GM18507 (cell line): ENCODE measurements at places on chromosomes 4 and X.

GRCh38 chr4:69058410-69059059, 37.7 kb upstream of the UGT2B7 start:
- DNase-seq = no peak

DNA sequence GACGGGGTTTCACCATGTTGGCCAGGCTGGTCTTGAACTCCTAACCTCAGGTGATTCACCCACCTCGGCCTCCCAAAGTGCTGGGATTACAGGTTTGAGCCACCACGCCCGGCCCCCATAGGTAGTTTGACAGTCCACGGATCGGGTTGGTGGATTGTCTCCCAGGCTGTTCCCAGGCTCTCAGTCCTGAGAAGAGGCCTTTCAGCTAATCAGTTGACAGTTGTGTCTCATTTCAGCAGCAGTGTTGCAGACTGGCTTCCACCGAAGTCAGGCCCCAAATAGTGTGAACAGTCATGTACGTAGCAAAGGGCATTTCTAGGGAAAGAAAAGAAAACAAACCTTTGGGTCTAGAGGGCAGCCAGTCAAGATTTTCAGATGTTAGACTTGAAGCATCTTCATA, 102.4 kb upstream of the TLR3 start:
- no peak for DNase-seq

- no peak for DNase-seq
These were observed 82.5 kb downstream of the TBC1D9 start for GRCh38 chr4:140673729-140674128.

GRCh38 chr4:17667653-17668201, 53.3 kb downstream of the MED28 start:
- no peak for DNase-seq

DNA sequence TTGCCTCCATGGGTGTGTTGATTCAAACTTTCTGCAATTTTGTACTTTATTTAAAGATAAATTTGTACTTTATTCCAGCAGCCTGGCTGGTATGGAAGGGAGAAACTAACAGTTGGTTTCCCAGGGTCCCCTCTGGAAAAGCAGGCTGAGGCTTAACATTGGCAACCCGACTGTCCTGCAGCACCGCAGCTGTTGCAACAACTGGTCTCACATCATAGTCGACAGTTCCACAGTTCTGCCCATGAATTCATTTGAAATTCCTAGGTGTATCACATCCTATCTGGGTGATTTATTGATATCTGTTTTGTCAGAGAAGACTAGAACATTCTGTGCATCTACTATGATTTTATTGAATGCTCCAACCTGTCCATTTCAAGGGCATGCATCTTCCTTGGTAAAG, 98.8 kb upstream of the GATB start:
- no peak for DNase-seq

- no peak for DNase-seq
These were observed 120.3 kb upstream of the DKK2 start for GRCh38 chr4:107156443-107156842.

DNA sequence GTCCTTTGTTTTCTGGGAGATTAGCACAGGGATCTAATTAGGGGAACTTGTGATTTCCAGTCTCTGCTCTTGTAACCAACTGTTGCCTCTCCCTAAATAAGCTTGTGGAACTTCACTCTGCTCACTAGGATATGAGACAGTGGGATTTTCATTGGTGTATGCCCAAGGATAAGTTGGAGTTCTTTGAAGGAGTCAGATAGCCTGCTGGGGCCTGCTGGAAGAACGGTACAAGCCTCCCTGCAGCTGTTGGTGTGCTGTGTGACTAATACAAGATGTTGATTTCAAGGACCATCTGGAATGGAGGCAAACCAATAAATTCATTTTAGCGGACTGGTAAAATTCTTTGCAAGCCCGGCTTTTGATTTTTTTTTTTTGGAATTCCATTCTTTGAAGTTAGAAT, 167.0 kb downstream of the AASDH start:
- no peak for DNase-seq

DNA sequence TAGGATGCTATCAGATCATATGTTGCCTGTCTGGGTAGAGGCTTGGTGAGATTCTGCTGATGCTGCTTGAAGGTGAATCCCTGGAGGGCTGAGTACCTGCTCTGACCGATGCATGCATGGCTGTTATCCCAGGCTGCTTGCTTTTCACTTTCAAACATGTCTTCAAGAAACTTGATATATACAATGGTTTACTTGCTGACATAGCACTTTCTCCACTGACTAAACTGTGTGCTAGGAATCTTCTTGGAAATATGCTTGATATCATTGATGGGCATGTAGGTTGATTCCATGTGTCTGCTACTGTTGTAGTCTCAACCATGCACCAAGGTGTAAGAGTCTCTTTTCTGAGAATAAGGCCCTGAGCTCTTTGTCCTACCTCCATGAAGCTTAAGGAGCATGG, 79.6 kb upstream of the WDR1 start:
- no peak for DNase-seq

- DNase-seq = no peak
These were observed 225.1 kb upstream of the GPC4 start for GRCh38 chrX:133640161-133641015.

GRCh38 chr4:37964734-37965457, 4.7 kb downstream of the PTTG2 start:
- DNase-seq = no peak

- no peak for DNase-seq
These were observed 22.4 kb downstream of the PAGE1 start for GRCh38 chrX:49673394-49673793.

DNA sequence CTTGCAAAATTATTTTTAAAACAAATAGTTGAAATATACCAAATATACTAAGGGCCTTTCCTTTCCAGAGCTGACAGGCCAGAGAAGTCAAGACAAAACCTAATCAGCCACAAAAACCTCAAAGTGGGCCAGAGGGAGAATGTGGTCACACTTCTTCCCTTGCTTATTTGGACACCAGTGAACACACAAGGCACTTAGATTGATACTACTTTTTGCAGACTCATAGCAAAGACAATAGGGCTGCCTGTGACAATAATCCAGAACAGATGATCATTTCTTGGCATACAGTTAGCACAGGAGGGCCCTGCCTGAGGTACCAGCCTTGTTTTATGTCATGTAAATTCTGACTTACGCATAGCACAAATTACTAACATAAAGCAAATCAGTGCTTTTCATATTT, 215.7 kb upstream of the NEIL3 start:
- no peak for DNase-seq

GRCh38 chrX:39398215-39398962, 597.1 kb downstream of the MID1IP1 start:
- DNase-seq = no peak

DNA sequence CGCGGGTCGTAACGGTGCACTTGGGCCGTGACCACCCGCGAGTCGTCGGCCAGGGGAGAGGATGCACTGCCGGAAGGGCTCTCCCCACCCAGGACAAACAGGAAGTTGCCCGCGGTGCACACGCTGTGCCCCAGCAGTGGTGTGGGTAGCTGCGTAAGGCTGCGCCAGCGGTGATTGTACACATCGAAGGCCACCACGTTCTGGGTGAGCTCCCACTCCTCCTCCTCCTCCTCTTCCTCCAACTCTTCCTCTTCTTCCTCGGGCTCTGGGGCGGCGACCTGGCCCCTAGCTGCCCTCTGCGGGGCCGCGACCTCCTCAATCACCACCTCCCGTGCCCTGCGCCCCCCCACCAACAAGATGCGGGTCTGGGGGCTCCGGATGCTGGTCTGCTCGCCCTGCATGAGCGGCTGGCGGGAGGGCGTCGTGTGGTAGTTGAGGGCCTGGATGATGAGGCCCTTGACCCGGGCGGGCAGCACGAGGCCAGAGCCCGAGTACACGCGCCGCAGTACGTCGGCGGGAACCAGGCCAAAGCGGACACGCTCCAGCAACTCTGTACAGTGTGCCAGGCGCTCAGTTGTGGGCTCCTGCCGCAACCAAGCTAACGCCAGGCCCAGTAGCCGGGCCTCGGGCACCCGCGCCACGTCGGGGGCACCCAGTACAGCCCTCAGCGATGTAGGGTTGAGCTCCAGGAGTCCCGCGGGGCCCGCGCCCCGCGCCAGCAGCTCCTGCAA, 1.4 kb downstream of the KLHL34 start:
- DNase-seq = no peak

DNA sequence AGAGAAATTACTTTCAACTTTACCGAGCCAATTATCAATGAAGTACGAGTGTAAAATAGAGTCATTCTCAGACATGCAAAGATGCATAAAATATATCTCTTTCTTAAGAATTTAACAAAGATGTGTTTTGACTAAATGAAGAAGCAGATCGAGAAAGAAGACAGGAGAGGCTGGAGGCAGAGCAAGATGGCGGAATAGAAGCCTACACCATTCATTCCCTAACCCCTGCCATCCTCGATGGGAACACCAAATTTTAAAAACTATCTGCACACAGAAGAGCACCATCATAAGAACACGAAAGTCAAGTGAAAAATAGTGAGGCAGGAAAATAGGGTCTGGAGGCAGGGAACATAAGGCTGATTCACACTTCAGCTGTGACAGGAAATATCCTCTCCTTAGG, 35.0 kb downstream of the CCDC158 start:
- no peak for DNase-seq

GRCh38 chr4:70522626-70523025, 4.3 kb downstream of the AMTN start:
- no peak for DNase-seq

GRCh38 chr4:149723065-149723464, 92.6 kb downstream of the IQCM start:
- no peak for DNase-seq
